ENCODE measurements at places on chromosomes 7 and 10.

DNA sequence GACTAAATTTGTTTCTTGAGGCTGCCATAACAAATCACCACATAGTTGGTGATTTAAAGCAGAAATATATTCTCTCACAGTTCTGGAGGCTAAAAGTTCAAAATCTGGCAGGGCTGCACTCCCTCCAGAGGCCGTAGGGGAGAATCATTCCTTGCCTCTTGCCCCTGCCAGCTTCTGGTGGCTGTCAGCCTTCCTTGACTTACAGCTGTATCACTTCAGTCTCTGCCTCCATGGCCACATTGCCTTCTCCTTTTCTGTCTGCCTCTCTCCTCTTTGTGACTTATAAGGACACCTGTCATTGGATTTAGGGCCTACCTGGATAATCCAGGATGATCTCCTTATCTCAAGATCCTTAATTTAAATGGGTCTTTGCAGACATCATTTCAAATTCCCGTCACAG is 5.8 kb upstream of the LRRC4 start:
- no peak for DNase-seq

DNA sequence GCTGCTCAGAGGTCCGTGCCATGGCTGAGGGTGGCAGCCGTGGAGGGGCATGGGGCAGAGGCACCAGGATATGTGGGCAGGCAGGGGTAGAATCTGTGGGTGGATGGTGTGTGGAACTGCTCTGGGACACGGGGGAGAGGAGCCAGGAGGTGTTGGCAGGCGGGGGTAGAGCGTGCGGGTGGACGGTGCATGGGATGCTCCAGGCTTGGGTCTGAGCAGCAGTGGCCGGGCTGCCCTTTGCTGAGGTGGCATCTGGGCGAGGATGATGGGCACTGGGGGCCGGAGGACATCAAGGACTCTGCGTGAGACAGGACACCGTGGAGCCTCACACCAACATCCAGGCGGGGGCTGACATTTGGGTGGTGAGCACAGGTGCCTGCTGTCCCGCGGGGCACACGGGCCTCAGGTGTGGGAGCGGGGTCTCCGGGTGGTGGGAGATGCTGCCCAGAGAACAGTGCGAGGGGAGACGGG is 46.2 kb downstream of the JAKMIP3 start:
- DNase-seq = no peak

GRCh38 chr10:97937054-97937453 is 87.4 kb downstream of the GOLGA7B start:
- no peak for DNase-seq

DNA sequence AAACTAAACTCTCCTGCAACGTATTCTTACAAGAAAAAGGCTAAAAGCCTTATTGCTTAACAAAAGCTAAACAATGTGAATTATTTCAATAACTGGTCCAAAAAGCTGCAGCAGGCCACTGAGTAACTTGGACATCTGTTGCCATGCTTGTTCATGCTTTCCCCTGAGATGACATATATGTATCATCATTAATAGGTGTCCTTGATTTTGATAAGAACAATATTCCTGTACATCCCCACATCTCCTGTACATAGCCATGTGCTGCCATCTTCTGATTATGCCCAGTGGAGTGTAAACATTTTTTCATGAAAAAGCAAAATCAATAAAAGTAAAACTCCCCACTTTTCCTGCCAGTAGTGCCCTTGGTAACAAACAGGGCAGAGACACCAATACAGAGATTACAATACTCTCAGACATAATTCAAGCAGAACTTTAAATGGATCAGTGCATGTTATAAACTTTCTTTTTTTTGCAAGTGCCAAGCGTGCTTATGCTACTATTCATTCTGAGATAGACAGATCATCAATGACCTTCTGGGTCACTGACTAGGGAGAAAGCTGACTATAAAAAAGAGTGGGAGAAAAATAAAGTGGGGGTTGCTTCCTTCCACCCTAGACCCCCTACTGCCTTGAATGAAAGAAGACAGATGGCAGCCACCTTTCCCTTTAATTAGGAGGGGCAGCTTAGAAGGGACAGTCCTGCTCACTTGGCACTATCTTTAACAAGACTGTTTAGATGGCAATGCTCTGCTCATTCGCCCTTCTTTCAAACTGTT is 205.5 kb upstream of the KLF14 start:
- no peak for DNase-seq

DNA sequence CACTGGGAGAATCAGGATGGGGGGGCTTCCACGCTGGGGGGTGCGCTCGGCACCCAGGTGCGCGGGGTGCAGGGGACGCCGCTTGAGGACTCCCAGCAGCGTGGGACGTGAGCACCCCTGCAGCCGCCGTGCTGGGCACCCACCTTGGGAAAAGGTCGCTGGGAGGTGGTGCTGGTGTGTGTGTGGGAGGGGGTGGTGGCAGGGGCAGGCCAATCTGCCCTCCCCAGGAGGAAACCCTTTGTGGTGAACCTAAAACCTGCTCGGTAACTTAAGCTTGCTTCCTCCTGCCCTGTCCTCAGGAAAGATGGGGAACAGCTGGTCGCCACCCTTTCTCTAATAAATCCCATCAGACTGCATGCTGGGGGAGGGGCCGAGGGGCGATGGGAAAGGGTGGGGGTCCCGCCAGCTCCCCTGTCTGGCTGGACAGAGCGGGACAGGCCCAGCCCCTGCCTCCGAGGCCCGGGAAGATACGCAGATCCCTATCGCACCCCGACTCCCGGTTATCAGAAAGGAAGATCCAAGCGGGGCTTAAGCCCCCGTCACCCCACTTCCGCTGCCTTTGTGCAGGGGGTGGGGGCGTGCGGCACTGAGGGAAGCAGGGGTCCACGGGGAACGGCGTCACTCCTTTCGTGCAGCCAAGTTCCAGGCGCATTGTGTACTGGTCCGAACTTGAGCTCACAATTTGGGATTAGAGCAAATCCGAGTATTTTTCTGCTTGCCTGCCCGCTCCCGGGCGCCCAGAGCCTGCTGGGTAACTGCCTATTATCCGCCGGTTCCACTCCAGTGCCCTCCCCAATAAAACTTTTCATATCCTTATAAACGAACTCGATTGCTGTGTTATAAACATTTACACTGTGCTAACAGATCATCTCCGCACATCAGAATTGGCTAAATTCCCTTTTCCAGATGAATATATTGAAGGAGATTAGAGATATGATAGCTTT is 64.6 kb downstream of the UNCX start:
- DNase-seq = no peak

- DNase-seq = no peak
Observed at GRCh38 chr7:130297628-130298543, 4.9 kb downstream of the CPA4 start.

DNA sequence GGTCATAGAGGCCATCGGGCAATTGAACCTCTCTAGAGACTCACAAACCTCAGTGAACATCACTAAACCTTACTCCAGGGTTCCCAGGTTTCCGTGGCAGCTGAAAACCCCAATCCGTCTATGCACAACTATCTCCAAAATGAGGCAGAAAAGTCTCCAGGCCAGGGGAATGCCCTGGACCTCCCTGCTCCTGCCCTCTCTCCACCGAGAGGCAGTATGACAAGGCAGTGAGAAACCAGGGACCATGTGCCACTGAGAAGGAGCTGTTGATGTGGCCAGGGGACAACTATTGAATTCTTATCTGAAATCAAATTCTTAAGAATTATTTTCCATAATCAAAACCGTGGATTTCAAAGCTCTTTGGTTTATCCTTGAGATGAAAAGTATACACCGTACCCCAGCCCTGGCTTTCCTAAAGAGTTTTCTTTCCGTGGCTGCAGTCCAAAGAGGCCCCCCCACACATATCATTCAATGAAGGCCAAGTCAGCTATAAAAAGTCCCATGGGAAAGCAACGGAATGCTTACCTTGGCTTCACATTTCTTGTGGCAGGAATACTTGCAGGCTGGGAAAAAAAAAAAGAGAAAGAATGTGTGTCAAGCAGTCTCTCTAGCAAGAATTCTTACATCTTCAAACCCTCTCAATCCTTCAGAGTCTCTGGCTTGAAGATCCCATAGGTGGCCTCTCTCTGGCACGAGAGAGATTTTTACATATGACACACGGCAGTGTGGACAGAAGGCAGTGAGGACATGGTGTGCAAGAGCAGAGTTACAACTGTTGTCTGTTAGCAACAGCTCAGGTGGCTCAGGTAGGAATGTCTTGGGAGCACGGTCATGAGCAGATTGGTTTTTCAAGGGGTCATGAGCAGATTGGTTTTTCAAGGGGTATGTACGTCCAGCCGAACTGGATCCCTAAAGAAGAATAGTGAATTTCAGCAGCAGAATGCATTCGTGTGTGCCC is 75.2 kb downstream of the TNS3 start:
- no peak for DNase-seq

DNA sequence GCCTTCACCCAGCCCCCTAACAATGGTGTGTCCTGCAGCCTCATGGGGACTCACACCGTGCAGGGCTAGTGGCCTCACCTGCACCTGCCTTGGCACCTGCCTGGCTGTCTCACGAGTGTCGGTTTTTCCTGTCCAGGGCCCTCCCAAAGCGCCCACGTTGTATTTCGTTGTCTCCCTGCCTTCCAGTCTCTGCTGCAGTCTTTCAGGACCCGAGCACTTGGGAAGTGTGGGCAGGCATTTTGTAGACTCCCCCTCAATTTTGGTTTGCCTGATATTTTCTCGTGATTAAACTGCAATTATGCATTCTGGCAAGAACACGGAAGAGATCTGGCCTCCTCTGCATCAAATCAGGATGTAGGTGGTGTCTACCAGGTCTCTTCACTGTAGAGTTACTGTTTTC is 17.9 kb downstream of the BNIP3 start:
- DNase-seq = no peak

GRCh38 chr10:104925232-104925851 is 284.3 kb downstream of the SORCS3 start:
- peak; percentile 34 for DNase-seq

GRCh38 chr10:16562891-16563290 is 41.2 kb upstream of the C1QL3 start:
- DNase-seq = no peak

DNA sequence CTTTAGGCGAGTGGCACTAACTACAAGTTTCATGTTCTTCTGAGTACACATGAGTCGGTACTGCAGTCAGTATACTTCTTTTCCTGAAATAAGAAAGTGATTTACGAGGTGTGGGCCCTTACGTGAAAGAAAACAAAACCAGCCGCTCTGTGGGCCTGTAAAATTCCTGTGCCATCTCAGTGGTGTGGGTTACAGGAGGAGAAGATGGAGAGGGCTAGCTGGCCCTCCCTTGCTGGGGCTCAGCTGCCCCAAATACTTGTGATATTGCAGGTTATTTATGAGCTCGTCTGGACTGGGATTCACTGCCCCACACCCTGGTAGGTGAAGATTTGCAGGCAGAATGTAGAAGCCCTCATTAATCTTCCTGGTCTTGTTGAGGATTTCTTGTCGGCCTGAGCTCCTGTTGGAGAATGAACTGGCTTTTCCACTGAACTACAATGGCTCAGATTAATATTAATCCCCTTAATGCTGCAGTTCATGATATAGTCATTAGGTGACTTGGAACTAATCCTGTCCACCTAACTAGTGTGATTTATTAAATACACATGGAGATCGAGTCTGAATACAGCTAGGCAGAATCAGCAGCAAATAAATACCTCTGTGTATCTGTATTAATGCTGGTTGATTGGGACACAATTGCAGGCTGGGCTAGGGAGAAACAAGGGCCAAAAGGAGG is 68.0 kb downstream of the GBF1 start:
- no peak for DNase-seq

DNA sequence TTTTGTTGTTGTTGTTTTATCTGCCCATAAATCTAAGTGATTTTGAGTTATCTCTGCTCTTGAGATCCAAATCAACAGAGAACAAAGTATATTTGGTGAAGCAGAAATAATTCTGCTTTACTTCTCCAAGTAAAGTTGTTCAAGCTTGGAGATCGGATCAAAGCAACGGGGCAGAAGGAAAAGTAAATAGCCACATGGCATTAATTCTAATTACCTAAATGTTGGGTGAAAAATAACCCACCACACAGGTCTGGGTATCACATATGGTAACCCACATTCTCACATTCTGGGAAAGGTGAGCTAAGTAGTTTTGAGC is 3.1 kb downstream of the NRP1 start:
- no peak for DNase-seq

DNA sequence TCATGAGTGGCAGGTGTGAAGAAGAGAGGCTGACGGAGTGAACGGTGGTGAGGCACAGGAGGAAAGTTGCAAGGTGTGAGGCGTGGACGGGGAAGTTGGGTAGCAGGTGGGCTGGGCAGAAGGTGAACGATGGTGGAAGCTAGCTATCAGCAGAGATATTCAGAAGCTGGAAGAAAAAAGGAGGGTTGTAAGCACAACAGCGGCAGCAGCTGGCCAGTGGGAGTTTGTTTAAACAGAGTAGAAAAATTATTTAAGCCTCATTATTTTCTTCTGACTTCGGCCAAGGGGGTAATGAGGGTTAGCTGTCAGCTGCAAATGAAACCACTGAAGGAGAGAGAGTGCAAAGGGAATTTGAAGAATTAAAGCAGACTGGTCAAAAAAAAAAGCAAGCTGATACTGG is 62.1 kb upstream of the PRKAR2B start:
- no peak for DNase-seq

DNA sequence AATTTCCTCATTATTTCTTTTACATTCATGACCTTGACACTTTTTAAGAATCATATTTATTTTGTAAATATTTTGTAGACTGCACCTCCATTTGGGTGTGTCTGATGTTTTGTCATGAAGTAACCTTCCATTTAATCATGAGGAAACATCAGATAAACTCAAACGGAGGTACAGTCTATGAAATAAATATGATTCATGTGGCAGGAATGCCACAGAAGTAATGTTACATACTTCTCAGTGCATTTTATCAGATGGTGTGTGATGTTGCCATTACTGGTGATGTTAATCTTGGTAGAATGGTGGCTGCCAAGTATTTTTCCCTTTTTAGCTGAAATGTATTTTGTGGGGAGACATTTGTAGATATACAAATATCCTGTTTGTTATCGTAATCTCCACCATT is 64.9 kb downstream of the ZNF37A start:
- DNase-seq = no peak

DNA sequence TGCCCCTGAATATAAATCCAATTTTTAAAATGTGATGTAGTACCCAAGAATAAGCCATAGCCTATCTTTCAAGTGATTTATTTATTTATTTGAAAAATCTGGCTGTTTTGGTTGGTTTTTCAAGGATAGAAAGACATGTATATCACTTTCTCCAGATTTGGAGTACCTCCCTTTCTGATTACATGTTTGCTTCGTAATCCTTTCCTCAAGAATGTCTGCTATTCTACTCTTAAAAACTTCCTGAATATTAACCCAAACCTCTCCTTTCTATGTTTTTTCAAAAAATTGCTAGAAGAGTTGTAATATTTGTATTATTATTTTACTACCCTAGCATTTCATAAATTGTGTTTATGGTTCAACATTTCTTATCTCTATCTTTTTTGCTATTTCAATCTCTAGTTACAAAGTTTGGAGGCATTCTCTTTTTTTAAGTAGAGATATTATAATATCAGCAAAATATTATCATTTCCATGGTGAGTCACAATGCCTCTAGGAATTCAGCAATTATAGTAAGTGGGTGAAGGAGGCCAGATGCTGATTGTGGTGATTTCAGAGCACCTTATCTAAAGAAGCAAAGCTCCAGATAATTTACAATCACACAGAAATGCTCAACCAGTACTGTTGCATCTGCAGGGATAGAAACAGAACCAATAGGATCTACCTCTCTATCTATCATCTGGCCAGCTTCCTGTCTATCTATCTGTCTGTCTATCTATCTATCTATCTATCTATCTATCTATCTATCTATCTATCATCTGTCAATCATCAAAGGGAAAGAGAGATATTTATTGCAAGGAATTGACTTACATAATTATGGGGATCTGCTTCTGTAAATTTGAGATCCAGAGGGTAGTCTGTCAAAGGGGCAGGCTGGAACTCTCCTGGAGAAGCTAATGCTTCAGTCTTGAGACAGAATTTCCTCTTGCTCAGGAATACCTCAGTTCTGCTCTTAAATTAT is 412.5 kb upstream of the SEMA3C start:
- DNase-seq = no peak
